Activated B cell treated with CpG ODN at 0.5 μM for 24 hours (primary cell): ENCODE measurements at places on chromosomes 12 and 14.

GRCh38 chr12:108691175-108691997 lies 39.9 kb downstream of the CORO1C start:
- peak; percentile 28 for DNase-seq

DNA sequence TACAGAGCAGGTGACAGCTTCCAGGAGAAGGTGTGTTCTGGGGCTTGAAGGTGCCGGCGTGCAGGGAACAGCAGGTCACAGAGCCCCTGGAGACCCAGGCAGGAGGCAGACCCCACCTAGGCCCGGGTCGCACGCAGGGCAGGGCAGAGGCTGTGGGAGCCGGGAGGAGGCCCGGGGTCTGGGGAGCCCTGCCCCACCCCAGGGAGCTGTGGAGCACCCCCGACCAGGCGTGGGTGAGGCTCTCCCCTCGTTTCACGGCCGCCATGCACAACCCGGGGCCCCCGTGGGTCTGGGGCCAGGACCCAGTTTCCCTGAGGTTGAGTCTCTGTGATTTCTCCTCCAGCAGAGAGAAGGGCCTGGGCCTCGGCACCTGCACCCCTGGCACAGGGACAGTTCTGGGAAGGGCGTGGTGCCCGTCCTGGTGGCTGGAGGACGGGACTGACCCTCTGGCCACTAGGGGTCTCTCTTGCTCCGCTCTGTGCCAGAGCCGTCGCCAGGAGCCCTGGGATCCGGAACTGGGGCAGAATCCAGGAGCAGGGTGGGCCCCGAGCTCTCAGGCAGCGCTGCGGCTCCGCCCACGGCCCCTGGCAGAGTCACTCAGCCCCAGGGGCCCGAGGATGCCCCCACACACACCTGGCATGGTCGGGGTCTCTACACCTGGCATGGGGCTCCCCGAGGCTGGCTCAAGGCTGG lies 75.2 kb upstream of the FBRSL1 start:
- peak; percentile 68 for DNase-seq

DNA sequence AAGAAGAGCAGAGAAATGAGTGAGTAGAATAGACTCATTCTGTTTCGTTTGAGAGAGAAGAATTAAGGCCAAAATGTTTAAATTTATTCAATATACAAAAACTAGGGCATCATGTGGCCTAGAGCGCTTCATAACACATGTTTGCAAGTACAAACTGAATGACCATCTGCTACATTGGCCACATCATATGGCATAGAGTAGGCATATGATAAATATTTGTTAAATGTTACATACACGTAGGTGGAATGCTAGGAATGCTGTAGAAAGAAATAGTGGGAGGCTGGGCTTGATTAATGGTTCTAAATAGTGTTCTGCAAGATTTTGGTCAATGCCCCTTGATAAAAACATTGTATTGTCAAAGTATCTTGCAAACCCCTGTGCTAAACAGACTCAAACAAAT lies 10.8 kb downstream of the MGP start:
- no peak for DNase-seq

- DNase-seq: no peak
These were observed 48.3 kb downstream of the NOVA1 start for GRCh38 chr14:26549571-26549970.

DNA sequence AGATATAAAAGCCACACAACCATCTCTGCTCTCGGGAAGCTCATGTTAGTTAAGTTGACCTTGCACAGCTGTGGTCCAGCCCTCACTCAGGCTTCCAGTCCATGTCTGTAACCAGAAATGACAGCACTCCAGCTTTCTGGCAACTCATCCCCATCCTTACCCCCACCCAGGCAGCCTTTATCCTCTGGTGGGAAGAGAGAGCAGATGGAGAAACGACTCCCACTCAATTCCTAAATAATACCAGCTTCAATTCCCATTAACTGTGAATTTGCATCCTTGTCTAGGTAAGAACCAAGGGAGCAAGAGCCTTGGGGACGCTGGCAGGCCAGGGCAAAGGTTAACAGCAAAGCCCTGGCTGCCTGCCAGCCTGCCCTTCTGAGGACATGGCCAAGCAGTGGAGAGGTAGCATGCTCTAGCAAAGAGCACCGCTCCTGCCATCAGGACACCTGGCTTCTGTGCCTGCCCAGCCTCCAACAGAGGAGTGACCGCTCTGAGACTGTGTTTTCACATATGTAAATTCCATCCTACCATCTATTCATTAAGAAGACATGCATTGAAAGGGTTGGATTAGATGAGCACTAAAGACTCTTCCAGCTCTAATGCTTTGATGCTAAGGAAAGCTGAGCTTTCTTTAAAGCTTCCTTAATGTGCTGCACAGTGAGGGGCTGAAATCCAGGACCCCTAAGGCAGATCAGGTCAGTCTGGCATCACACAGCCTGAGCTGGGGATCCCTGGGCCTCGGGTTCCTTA lies 236.1 kb downstream of the GRIN2B start:
- DNase-seq: no peak

- DNase-seq: no peak
These were observed 227.7 kb downstream of the NOVA1 start for GRCh38 chr14:26370115-26370514.

DNA sequence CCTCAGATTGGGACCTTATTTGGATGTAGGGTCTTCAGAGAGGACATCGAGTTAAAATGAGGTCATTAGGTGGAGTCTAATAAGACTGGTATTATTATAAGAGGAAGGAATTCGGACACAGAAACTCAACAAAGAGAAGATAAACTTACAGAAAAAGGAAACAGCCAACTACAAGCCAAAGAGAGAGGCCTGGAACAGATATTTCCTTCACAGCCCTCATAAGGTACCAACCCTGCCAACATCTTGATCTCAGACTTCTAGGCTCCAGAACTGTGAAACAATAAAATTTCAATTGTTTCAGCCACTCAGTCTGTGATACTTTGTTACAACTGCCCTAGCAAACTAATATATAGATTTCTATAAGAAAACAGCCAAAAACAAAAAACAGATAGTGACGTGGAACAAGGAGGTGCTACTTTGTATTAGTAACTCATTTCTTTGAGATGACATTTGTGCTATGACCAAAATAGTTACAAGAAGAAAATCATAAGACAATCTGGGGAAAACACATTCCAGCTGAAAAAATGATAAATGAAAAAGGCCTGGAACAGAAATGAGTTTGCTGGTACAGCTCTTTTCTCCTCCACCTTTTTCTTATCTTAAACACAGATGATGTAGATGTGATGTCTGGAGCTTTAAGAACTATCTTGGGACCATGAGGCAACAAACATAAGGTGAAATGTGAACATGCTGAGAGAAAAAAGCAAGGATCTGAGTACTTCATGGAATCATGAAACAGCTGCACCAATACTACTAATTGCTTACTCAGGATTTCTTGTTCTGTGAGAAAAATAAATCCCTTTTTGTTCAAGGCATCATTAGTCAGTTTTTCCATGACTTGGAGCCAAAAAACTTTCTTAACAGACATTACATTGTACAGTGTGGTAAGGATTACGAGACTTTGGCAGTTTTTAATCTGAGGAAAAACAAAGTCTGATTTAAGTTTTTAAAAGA lies 243.2 kb downstream of the ANO6 start:
- DNase-seq: no peak

DNA sequence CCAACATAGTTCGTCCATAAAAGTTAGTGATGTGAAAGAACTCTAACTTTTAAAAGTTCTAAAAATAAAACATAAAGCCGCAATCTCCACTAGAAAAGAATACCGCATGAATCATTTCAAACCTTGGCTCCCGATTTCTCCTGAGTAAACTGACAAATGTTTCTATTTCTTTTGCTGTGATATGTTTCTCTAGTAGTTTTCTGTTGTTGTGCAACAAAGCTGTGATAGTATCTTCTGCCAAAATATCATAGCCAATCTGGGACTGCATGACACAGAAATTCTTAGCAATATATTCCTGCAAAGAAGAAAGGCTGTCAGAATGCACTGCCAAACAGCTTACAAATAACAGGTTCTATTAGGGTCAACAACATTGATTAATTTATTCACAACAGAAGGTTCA lies 174.0 kb downstream of the ITPR2 start:
- no peak for DNase-seq

GRCh38 chr12:109752117-109753053 lies 38.8 kb downstream of the FAM222A start:
- no peak for DNase-seq

- DNase-seq: no peak
These were observed 508.6 kb downstream of the FLRT2 start for GRCh38 chr14:86038387-86039042.

- DNase-seq: no peak
These were observed 37.0 kb upstream of the BAZ1A start for GRCh38 chr14:34912182-34912581.

- no peak for DNase-seq
These were observed 496.9 kb upstream of the TMEM132C start for GRCh38 chr12:127770118-127770517.

GRCh38 chr12:132886529-132887477 lies 602 bp downstream of the CHFR start:
- no peak for DNase-seq

DNA sequence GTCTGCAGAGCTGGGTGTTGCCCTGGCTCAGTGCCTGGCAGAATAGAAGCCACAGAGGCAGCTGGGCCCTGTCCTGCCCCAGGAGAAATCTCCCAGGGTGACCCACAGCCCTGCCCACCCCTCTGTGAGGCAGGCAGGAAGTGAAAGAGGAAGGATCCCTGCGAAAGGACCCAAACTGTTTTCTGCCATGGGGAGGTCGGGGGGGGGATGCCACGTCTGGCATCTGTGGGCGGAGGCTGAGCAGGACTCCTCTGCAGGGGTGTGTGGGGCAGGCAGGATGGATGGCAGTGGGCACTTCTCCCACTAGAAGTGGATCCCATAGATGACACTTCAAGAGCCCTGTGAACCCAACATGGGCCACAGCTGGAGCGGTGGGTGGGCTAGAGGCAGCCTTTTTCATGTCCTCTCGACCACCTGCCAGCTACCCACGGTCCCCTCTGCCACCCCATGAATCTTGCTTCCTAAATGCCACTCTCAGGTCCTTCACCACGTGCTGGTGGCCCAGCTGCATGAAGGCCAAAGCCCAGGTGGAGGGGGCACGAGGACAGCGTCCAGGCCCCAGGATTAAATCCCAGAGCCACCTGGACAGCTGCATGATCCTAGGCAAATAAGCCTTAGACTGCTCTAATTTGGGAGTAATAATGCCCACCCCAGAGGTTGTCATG lies 3.6 kb downstream of the PAPLN start:
- peak; percentile 16 for DNase-seq

DNA sequence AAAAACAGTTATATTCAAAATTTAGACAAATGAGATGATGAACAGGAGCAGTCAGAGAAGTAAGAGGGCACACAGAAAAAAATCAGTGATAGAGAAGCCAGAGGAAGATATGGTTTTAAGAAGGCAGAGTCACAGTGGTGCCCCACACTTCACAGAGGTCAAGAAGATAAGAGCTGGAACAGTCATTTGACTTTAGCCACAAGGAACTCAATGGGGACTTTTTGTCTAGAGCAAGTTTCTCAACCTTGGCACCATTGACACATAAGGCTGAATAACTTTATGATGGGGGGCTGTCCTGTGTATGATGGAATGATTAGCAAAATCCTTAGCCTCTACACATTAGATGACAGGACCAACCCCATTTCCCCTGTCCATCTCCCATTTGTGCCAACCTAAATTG lies 172.8 kb upstream of the PLEKHG7 start:
- DNase-seq: no peak

GRCh38 chr14:58200846-58201245 lies 897 bp downstream of the ACTR10 start:
- DNase-seq: no peak
